Osteoblast (primary cell): ENCODE measurements at places on chromosomes 4 and X. TPM values are rescaled to one million over a fixed set of nuclear protein-coding genes. Genes with fewer than 3 reads are reported as not detected.

DNA sequence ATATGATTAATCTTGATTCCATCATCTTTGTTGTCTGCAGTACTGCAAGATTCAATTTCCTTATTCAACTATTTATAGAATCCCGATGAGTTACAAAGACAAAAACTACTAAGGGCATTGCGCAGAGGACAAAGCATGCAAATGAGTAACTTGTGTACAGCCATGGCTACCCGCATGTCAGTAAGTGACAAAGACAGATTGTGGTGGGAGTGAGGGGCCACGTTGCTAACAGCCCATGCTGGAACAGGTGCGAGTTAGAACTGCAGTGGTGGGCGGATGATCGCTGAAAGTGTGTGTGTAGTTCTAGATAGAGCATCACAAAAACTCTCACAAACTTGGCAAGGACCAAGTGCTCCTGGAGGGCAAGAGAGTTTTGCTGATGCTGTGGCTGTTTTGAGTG, 49.5 kb downstream of the ACOX3 start:
- DNase-seq = no peak

GRCh38 chr4:73761856-73762255, 21.5 kb downstream of the CXCL8 start:
- no peak for DNase-seq

DNA sequence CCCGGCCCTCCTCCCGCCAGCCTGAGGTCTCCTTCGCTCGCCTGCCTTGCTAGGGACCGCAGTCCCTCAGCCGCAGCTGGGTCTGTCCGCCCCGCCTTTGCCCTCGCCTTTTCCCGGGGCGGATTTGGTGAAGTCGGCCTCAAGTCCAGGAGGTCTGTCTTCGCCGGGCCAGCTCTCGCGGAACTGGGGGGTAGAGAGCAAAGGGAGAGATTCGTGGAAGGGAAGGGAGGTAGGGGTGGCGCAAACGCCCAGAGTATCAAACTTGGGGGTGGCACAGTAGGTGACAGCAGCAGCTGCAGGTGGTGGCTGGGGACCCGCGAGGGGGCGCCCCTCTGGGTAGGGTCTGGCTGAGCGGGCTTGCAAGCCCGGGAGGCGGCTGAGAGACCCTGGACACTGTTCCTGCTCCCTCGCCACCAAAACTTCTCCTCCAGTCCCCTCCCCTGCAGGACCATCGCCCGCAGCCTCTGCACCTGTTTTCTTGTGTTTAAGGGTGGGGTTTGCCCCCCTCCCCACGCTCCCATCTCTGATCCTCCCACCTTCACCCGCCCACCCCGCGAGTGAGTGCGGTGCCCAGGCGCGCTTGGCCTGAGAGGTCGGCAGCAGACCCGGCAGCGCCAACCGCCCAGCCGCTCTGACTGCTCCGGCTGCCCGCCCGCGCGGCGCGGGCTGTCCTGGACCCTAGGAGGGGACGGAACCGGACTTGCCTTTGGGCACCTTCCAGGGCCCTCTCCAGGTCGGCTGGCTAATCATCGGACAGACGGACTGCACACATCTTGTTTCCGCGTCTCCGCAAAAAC, at the start of gene NPY2R:
Gene NPY2R, plus strand, starts transcription at position 379 of the 797 bp plus-strand sequence. CDS start 5,304 bp downstream, outside the sequence.
- peak; percentile 56 for DNase-seq

DNA sequence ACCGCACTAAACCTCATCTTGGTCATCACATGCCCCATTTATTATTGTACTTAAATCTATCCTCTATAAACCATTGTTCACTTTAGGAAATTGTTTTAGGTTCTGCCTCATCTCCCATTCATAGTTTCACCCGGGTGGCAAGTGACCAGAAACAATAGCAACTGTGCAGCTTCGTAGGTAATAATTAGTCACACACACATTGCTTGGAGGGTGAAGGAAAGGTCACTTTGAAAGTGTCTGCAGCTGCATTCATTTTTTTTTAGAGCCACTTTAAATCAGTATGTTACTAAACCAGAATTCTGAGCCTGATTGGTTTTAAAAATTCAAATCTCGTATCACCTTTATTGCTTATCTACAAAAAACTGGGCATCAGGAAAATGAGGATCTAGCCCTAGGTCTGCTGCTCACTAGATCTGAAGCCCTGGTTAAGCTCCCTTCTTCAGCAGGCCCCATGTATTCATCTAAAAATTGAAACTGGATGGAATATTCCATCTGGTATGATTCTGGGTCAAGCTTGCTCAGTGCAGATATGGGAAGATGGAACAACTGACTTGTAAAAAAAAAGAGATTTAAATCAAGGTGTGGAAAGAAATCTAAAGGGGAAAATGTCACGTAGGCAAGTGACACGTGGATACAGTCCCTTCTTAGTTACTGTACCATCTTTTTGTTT, 62.4 kb downstream of the LIMCH1 start:
- DNase-seq = no peak

DNA sequence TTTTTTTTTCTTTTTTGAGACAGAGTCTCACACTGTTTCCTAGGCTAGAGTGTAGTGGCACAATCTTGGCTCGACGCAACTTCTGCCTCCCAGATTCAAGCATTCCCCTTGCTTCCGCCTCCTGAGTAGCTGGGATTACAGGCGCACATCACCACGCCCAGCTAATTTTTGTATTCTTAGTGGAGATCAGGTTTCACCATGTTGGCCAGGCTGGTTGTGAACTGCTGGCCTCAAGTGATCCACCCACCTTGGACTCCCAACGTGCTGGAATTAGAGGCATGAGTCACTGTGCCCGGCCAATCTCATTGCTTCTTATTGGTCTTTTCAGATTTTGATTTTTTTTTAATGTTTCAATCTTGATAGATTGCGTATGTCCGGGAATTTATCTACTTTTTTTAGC, 124.4 kb downstream of the NBDY start:
- DNase-seq = no peak

The CABS1 gene
- total RNA-seq = not detected in 2 replicates

The CWH43 gene
- total RNA-seq = not detected in 2 replicates

DNA sequence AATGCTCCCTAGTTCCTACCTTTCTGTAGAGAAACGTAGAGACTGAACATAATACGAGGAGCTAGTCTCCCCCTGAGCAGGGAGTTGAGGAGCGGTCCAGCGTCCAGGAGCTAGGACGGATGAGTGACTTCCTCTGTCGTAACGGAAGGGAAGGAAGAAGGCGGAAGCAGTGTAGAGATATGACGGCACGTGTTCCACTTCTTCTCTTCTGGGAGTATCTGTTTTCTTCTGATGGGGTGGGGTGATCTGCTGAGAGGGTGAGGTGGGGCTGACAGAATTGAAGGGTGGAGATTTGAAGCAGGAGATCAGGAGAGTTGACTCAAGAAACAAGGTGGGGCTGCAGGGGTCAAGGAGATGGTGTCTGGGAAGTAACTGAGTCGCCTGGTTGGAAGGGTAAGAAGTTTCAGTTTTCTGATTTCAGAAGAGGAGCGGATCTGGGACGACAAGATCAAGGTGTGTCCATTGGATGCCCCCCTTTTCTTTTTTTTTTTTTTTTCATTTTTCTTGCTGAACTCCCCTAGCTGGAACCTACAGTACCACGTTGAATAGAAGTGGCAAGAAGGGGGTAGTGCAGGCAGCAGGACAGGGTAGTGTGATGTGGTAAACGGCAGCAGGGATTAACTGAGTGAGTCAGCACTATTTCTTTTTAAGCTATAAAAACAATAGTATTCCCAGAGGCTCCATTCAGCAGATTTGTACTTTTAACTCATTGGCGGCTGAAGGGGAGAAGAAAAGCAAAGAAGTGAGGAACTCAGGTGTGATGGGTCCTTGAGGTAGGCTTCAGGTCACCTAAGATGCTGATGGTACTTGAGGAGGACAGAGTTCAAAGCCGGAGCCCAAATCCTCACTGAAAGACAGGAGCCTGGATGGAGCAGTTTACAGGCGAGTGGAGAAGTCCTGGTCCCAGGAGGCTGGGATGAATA, 50.8 kb upstream of the SETD7 start:
- DNase-seq = peak; percentile 67

DNA sequence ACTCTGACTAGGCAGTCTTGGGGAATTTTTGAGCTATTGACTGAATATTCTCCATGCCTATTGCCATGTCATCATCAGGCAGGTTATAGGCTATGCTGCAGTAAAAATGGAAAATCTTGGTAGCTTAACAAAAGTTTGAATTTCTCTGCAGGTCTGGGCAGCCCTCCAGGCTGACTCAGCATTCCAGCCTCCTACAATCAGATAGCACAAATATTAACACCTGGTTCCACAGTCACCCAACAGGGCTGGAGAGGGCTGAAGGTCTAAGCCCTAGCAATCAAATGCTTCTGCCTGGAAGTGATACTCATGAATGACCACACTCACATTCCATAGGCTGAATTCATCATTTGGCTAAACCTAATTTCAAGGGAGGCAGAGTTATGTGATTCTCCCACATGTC, 9.6 kb upstream of the PPP3CA start:
- peak; percentile 60 for DNase-seq

- DNase-seq = peak; percentile 78
These were observed 1.6 kb downstream of the LONRF3 start for GRCh38 chrX:118975831-118976598.

- no peak for DNase-seq
These were observed 129.9 kb downstream of the CCNG2 start for GRCh38 chr4:77286906-77287305.

DNA sequence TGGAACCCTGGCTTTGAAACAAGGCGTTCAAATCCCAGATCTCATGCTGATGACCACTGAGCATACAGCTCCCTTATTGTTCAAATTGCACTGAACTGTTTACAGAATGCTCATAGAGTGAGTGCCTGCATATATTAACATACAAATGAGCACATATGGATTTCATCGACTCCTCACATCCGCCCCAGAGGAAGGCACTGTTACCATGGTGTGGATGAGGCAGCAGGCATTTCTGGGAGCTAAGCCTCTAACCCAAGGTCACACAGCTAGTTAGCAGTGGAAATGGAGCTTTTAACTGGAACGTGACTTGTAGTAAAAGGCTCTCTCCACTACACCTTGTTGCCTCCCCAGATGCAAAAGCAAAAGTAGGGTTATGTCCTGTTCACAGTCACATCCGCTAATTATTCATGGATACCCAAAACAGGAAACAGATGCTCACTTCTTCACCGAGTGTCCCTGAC, 289.7 kb downstream of the STK32B start:
- DNase-seq = no peak

DNA sequence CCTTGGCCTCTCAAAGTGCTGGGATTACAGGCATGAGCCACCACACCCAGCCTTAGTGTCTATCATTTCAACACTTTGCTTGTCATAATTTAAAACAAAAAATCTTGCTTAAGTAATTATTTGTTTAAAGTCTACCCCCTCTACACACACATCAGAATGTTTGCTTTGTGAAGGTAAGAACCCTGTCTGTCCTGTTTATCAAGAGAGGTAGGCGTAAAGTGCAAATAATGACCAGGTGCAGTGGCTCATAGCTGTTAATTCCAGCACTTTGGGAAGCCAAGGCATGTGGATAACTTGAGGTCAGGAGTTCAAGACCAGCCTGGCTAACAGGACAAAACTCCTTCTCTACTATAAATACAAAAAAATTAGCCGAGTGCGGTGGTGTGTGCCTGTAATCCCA, 326.7 kb upstream of the CLNK start:
- DNase-seq = no peak

DNA sequence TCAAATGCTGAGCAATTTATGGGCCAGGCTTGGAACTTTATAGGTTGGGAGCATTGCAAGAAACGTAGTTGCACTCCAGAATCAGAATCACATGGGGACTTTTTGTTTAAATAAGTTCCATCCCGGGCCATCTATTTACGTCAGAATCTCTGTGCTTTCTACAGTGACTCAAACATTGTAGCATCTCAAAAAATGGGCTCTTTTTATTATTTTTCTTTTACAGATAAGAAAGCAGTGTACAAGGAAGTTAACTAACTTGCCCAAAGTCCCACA, 10.2 kb downstream of the CC2D2A start:
- DNase-seq = peak; percentile 74

The DSPP gene
- not detected in 2 replicates for total RNA-seq

The CORIN gene
- total RNA-seq = 0.36 and 0.88 TPM in 2 replicates

DNA sequence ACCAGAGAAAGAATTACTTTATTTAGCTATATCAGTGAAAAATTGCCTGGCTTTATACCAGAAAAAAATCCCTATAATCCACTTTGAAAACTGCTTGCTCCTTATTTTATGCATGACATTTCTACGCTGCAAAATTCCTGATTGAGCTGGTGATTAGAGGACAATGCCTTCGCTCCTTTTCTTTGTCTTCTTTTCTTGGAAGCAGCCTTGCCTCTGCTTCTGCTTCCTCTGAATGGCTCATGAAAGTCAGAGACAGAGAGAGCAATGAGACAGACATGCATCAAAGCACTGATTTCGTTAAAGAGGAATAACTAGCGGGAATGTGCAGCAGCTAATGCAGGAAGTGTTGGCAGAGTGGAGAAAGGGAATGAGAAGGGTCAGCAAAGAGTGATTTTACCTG, 294.3 kb upstream of the IGFBP7 start:
- DNase-seq = no peak

- DNase-seq = no peak
These were observed 77.3 kb downstream of the FAM184B start for GRCh38 chr4:17704020-17704650.

The APELA gene
- total RNA-seq = 0.29 TPM in 1 of 2 replicates, not detected in the other

The CCDC160 gene
- total RNA-seq = 0.36 and 0.59 TPM in 2 replicates
